Naive thymus-derived CD4-positive, alpha-beta T cell (primary cell): ENCODE measurements at places on chromosomes 1 and 21.

DNA sequence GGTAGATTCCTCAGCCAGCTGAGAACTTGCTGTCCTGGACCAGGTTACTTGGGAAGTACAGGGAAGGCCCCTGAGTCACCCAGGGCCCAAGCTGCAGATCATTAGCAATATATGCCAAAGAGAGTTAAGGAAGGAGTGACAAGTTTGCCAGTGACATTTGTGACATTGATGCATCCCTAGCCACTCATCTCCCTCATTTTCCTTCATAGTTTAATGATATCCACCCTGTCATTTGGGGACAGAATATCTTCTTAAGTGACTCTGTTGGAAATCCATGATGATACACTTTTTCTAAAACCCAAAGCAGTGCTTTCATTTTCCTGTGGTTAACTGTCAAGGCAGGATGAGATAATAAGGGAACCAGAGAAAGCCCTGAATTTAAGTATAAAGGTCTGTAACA is 3.2 kb downstream of the TNN start:
- no peak for DNase-seq

DNA sequence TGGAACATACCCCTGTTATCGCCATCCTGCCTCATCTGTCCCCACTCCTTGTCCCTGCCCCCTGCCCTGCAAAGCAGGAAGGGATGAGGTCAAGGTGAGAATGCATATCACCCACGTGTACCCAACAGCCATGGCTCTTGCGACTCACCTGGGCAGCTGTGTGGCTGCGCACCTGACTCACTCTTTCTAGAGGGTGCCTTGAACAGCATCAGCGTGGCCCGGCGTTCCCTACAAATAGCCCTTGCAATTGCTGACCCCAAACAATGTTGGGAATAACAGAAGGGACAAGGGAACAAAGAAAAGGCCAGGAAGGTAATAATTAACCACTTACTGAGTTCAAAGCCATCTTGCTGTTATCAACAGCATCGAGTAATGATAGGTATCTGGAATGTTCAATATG is 10.2 kb downstream of the TMPRSS2 start:
- no peak for DNase-seq

DNA sequence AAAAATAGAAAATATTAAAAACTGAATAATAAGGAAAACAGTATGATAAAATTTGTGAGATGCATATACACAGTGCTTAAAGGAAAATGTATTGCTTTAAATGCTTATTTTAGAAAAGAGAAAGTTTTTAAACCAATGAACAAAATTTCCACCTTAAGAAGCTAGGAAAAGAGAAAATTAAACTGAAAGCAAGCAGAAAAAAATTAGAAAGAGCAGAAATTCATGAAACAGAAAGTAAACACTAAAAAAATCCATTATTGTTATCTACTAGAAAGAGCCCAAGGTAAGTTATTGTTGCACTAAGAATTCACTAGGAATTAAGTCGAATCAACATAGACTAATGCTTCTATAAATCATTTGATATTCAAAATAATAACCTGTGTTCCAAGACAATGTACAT is 67.7 kb downstream of the PIK3R3 start:
- no peak for DNase-seq

DNA sequence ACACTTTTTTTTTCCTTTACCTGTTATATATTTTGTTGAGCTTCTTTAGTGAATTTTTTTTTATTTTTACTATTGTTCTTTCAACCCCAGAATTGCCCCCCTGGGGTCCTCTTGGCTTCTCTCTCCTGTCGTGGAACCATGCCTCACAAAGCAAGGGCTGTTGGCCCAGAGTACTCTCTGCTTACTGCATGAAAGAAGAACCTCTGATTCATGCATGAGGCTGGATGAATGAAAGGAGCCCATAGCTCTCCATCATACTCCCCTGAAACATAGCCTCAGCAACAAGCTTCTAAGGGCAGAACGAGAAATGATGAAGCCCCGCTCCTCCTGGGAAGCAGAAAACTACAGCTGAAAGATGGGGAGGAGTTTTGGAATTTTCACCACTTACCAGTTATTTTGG is 1441.0 kb downstream of the BRINP3 start:
- DNase-seq: no peak

DNA sequence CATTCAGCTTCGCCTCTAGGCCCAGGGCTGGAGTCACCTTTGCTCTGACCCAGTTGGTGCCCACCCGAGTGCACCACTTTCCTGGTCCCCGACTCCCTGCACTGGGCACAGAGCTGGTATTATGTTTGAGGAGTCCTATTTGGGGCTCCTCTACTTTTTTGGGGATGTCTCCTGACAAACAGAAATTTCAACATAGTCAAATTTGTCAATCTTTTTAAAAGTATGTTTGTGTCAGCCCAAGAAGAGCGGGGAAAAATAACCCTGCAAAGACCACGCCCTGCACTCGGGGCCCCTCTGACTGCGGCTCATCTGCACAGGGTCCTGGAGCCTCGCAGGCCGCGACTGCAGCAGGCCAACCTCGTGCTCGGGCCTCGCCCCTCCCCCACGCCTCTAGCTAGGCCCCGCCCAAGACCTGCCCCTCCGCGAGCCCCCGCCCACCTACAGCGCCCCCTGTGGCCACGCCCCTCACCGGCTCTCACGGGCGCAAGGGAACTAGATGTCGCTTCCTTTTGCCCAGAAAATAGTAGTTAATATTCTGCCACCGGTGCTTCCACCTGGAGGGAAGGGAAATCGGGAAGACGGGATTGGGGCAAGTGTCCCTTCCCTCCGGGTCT is 11.4 kb downstream of the FAM229A start:
- no peak for DNase-seq

DNA sequence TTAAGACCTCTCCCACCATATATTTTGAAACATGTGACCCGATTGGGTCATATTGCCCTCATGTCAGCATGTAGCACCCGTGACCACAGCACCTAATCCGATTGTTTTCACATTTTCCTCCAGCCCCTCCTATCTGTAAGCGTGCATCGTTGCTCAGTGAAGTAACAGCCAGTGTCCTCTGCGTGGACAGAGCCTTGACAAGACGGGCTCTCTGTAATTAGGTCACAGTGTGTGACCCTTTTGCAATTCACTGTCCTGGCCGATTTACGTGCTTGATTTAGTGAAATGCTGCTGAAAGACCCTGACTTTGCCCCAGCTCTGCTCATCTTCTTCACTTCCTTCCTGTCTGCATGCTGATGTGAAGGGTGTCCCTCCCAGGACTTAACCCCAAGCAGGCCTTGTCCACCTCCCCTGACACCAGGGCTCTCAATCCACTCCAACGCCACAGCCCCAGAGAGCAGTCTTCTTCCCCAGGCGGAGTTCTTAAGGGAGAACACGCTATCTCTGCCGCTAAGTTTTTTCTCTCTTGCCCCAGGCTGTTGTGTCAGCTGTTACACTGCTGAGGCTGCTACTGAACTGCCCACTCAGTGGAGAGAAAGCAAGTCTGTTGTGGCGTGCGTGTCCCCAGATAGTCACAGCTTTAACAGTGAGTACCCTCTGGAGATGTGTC is 19.4 kb downstream of the URB2 start:
- no peak for DNase-seq
